ENCODE measurements at places on chromosomes 5 and 9.

- no peak for DNase-seq
Measured at GRCh38 chr5:141250576-141250975, 5.4 kb downstream of the PCDHB15 start.

DNA sequence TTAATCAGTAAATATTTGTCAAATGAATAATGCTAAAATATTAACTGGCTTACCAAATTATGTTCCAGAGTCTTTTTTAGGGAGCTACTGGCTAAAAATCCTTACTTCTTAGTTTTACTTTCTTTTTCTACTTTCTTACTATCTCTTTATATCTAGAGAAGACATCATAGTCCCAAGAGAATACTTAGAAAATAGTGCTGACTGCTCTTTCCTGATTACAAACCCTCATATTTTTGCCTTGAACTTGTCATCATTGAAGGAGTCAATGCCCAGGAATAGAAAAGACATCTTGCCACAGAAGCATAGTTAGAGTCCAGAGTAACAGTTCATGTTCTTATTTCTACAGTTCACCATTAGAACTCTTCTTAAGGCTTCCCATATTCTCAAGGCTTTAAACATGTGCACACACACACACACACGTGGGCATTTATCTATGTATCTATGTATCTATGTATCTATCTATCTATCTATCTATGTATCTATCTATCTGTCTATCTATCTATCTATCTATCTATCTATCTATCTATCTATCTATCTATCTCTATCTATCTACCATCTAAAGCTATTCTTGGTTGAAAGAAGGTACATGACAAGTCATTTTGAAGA is 654.3 kb downstream of the ANXA1 start:
- no peak for DNase-seq

GRCh38 chr9:127637322-127637847 is 25.3 kb downstream of the STXBP1 start:
- no peak for DNase-seq

GRCh38 chr5:125338440-125339174 is 592.2 kb upstream of the ZNF608 start:
- DNase-seq, result no peak

DNA sequence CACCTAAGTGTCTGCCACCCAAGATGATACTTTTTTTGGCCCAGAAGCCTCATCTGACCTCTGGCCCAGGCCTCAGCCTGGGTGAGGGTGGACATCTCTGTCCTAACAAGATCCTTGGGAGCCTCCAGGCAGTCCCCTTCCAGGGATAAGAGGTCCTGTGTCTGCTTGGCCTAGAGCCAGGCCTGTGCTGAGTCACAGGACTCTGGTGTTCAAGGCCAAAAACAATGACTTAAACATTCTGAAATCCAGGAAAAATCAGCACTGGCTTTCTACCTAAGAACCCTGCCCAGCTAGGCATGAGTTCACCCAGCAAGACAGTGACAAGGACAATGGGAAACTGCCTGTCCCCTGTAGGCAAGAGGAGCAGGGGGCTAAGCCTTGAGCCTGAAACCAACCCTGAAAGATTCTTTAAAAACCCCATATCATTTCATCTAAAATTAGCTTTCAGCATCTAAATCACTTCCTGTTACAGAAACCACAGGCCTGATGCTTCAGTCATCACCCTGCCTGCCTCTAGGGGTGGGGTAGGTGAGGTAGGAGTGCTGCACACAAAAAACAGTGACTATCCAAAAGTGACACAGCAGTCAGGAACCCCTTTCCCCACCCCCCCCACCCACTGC is 29.9 kb downstream of the CSF2 start:
- DNase-seq, result peak; percentile 67

- no peak for DNase-seq
Measured at GRCh38 chr5:169719360-169720314, 82.6 kb downstream of the DOCK2 start.

DNA sequence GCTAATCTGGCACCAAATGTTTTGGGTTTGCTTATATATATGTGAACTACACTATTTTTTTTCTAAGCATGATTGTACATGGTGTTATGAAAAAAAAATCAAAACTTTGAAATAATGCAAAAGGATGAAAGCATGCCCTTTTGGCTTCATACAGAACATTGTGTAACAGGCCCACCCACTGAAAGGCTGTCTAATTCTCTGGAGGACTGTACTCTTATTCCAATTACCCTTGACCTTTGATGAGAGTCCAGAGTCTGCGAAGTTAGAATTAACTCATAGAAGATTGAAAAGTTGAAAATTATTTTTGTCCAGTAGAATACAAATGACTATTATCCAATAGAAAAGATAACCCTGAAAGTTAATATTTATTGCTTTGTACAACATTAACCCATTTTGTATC is 117.4 kb downstream of the ADAMTS12 start:
- DNase-seq, result no peak

- no peak for DNase-seq
Measured at GRCh38 chr5:178471711-178472110, 118.5 kb downstream of the COL23A1 start.

GRCh38 chr5:149379177-149379761 is at the start of gene IL17B:
Gene IL17B (minus strand): TSS chr5:149379292. CDS start chr5:149379225, 67 bp downstream.
- DNase-seq, result no peak

GRCh38 chr9:115142090-115142489 is 24.1 kb upstream of the TNC start:
- no peak for DNase-seq

DNA sequence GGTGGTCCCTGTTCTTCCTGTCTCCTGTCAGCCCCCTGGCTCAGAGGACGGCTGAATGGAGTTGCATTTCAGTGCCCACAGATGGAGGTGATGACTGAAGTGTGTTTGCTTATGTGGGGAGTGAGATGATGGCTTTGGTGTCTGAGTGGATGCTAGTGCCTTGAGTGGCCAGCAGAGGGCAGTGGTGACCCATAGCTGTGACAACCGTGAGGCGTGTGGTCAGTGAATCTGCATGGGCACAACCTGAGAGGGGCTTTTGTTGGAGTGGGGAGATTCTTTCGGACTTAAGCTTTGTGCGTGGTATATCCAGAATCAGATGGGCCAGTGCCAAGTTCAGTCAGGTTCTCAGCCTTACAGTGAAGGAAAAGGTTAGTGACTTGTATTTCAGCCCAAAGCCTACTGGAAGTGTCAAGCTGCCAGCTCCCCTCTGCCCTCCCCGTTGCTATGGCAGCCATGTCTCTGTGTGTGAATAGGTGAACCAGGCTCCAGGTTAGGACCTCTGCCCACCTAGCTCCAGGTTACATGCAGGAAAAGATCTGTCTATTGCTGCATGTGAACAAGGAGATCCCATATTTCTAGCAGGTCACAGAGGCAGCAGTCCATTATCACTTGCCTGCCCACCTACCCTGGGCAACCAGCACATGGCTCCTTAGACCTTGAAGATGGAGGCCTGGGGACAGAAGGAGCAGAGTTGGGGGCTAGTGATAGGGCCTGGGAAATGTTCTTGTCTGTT is 14.7 kb upstream of the CXXC5 start:
- peak; percentile 67 for DNase-seq

DNA sequence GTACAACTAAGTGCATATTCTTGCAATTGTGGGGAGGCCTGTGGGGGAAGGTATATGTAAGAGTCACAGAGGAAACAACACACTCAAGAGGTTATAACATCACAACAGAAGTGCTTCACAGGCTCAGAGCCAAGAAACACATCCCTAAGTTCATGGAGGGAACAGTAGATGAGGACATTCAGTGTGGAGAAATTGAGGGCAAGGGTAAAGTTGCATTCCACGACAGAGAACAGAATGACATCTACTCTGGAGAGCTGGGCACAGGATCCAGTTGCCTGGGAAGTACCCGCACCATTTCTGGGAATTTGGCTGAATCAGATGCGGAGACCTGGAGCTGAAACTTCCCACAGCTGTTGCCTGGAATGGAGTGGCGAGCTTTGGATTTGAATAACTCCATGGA is 197.2 kb downstream of the NXNL2 start:
- no peak for DNase-seq

DNA sequence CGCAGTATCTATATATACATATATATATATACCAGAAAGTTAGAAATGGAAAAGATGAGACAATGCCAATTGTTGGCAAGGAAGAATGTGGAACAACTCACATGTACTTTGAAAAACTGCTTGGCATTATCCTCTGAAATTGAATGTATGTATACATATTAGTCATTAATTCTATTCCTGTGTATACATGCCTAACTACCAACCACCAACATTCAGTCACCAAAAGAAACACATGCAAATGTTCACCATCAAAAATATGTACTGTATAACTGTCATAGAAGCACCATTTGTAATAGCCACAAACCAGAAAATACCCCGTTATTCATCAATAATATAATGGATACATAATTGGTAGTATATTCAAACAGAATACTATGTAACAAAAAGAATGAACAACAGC is 330.2 kb upstream of the GRAMD2B start:
- DNase-seq, result no peak

DNA sequence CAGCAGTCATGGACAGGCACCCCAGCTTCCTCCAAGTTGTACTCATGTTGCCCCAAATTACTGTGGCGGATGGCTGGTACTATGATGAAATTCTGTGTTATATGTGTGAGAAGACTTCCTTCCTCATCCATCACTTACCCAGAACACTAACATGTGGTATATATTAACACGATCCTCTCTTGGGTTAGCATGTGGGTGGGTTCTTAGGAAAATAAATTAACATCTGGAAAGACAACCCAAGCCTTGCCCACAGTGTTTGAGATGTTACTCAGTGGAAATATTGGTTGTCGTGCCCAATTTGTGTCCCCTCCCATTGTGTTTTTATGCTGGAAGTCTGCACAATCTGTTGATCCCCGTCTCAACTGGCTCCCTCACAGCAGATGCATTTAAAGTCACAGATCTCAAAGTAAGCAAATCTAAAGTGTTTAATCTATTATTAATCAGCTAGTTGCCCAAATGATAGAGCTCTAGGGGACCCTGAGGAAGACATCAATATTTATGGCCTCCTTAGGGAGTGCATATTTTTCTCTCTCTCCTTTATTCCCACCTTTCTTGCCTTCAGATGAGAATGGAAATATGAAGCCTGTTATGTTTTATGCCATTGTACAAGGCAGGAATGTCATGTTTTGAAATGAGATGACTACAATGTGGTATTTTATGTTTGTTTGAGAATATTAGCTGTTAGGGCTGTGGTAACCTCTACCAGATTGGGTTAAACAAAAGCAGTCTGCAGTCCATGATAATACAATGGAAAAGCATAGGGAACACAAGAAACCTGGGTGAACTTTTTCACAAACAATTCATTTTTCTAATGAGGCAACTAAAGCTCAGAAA is 93.9 kb downstream of the GRIA1 start:
- DNase-seq, result no peak

- no peak for DNase-seq
Measured at GRCh38 chr5:90367879-90368278, 41.7 kb downstream of the CETN3 start.

DNA sequence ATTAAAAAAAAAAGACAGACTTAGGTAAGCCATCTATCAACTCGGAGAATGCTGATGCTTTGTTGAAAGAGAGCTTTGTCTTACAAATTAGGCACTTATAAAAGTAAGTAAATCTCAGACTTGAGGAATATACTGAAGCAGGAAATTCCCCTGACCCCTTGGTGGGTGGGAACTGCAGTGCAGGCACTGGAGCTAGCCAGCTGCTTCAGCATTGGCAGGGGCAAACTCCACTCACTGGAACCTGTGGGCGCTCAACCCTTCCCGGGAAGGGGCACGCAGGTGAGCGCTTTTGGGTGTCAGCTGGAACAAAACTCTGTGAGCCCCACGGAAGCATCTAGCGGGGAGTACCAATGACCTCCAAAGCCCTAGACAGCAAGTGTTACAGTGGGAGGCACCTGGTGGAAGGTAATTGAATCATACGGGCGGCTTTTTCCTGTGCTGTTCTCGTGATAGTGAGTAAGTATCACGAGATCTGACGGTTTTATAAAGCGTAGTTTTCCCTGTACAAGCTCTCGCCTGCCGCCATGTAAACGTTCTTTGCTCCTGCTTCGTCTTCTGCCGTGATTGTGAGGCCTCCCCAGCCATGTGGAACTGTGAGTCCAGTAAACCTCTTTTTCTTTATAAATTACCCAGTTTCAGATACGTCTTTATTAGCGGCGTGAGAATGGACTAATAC is 628.0 kb upstream of the CDH18 start:
- no peak for DNase-seq

- DNase-seq, result peak; percentile 30
Measured at GRCh38 chr5:125137535-125137934, 391.1 kb upstream of the ZNF608 start.

GRCh38 chr5:71809446-71809845 is 90.4 kb downstream of the CARTPT start:
- no peak for DNase-seq

DNA sequence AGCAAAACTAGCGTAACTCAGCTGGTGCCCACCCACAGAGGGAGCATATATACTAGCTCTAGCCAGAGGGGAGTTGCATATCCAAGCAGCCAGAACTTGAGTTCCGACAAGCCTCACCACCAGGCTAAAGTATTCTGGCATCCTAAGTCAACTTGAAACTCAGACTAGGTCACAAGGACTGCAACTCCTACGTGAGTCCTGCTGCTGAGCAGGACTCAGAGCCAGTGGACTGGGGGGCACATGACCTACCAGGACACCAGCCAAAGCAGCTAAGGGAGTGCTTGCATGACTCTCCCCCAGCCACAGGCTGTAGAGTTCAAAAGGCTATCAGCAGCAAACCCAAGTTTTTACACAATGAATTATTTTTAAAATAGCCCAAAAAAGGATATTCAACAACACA is 26.1 kb downstream of the SPDL1 start:
- no peak for DNase-seq

DNA sequence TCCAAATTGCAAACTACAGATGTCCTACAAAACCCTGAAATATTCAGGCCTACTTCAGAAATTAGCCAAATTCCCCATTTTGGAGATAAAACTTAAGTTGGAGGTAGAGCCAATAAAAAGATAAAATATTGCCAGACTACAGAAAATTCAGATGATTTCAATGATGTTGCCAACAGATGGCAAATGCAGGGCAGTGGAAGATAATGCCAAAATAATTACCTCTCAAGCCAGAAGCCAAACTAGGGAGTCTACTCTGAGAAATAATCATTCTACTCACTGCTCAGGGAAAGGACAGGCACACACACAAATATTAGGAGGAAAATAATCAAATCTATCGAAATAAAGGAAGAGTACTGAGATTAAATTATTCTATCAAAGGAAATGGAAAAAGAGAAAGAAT is 347.5 kb upstream of the CCNG1 start:
- DNase-seq, result no peak

GRCh38 chr9:130301483-130302286 is 36.1 kb downstream of the HMCN2 start:
- DNase-seq, result no peak
